ENCODE measurements at places on chromosomes 7 and 10. TPM values are rescaled to one million over a fixed set of nuclear protein-coding genes. Genes with fewer than 3 reads are reported as not detected.

GRCh38 chr7:31022726-31023125 is 29.4 kb upstream of the ADCYAP1R1 start:
- no peak for DNase-seq

DNA sequence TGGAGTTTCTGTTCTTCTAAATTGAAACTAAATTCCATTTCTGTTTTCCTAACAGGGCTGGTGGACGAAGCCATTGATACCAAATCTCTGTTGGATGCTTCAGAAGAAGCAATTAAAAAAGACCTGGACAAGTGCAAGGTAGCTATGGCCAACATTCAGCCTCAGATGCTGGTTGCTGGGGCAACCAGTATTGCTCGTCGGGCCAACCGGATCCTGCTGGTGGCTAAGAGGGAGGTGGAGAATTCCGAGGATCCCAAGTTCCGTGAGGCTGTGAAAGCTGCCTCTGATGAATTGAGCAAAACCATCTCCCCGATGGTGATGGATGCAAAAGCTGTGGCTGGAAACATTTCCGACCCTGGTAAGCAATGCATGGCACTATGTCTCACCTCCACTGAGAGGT is 45.6 kb downstream of the AP3M1 start:
- DNase-seq, result no peak

GRCh38 chr7:131000389-131000788 is 266.4 kb upstream of the KLF14 start:
- no peak for DNase-seq

Gene ELN
- 354 TPM for total RNA-seq
